ENCODE measurements at places on chromosomes 4 and X. TPM values are rescaled to one million over a fixed set of nuclear protein-coding genes. Genes with fewer than 3 reads are reported as not detected.

- no peak for DNase-seq
Measured at GRCh38 chr4:56619160-56619559, 61.9 kb downstream of the HOPX start.

GRCh38 chr4:34939073-34939472 lies 1305.2 kb downstream of the ARAP2 start:
- DNase-seq, result no peak

DNA sequence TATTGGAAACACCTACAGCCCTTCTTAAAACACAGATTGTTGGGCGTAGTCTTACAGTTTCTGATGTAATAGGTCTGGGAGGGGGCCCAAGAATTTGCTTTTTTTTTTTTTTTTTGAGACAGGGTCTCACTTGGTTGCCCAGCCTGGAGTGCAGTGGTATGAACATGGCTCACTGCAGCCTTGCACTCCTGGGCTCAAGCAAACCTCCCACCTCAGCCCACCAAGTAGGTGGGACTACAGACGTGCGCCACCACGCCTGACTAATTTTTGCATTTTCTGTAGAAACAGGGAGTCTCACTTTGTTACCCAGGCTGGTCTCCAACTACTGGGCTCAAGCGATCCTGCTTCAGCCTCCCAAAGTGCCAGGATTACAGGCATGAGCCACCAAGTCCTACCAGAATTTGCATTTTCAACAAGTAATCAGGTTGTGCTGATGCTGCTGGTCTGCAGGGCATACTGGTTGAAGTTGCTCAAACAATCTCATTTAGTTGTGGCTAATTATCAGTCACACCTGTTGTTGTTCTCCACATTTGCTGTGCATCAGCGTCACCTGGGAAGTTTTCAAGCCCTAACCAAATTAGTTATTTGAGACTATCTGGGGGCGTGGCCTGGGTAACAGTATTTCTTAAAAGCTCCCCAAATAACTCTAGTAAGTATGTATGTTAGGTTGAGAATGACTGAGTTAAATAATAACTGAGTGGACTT lies 14.0 kb downstream of the TMEM154 start:
- no peak for DNase-seq

- no peak for DNase-seq
Measured at GRCh38 chr4:74408639-74409038, 36.3 kb upstream of the AREG start.

The ZFYVE28 gene
- 13.9 TPM for total RNA-seq

DNA sequence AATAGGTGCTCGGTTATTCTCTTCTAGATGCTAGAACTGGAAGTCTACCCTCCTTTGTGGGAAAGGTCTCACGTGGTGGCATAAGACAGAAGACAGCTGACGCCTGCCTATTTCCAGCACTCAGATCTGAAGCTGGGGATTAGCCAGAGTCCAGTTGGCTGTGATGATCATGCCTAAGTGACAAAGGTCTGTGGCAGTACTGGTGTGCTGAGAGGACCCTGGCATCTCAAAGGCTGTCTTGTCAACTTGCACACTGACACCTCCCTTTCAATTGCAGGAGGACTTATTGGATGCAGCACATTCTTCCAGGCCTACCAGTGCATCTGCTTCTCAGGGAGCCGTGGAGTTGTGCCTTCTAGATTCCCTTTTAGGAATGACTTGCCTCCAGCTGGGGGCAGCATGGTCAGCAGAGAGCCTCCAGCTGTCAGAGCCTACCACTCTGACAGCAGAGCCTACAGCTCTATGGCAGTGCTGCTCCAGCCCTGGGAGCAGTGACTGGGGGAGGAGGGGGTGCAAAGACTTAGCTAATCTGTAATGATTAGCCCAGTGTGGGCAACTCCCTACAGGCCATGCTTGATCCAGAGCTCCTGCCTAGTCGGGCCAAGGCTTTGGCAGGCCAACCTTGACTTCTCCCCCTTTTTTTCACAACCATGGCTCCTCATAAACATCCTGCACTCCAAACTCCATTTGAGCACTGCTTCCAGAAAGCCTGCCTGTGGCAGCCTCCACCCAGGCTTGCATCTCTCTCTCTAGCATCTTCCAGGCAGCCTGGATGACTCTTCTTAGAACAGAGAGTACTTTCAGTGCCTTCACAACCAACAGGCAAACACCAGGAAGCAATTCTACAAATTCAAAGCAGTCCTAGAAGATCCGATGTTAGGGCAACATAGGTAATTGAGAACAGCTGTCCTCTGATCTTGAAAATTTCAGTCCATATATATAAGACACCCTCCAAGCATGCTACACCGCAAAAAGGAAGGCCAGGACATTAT lies 13.8 kb upstream of the FGFBP2 start:
- DNase-seq, result no peak

- no peak for DNase-seq
Measured at GRCh38 chr4:153020457-153020856, 84.3 kb downstream of the FHDC1 start.

DNA sequence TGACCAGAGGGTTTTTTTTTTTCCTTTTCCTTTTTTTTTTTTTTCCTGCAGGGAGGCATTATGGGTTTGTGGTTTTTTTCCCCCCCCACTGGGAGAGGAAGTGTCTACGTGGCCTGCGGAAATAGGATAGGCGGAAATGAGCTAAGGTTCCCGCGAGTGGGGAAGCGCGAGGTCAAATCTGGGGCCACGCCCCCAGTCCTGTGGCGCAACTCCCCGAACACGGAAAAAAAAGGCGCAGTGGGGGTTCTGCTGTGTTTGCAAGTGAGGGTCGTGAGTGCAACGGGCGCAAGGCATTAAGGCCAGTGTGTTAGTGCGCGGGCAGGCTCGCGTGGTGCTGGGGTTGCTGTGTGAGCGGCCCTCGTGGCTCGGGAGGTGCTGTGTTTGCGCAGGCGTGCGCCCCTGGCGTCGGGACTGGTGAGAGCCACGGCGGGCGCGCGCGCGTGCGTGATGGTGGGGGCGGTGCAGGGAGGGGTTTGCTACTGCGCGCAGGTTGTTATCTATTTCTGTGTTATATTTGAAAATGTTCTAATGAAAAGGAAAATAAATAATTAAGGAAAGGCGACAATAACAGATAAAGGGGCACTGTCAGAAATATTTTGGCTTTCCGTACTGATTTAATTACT lies 685 bp upstream of the MORF4L2 start:
- peak; percentile 85 for DNase-seq

DNA sequence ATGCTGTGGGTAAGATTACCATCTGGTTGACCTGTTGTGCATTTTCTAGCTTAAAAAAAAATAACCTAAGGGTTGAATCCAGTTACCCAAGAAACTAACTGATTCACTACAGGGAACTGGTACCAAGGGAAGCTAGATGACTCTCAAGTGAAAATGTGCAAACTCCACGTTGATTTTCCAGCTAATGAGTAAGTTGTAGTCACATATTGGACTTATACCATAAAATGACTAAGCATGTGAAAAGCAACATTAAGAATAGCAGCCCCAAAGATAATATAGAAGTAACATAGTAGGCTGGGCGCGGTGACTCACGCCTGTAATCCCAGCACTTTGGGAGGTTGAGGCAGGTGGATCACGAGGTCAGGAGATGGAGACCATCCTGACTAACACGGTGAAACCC lies 270.9 kb downstream of the SPRY1 start:
- no peak for DNase-seq

The AREG gene
- 3.4 TPM for total RNA-seq

The MAGEA2B gene
- not detected for total RNA-seq

DNA sequence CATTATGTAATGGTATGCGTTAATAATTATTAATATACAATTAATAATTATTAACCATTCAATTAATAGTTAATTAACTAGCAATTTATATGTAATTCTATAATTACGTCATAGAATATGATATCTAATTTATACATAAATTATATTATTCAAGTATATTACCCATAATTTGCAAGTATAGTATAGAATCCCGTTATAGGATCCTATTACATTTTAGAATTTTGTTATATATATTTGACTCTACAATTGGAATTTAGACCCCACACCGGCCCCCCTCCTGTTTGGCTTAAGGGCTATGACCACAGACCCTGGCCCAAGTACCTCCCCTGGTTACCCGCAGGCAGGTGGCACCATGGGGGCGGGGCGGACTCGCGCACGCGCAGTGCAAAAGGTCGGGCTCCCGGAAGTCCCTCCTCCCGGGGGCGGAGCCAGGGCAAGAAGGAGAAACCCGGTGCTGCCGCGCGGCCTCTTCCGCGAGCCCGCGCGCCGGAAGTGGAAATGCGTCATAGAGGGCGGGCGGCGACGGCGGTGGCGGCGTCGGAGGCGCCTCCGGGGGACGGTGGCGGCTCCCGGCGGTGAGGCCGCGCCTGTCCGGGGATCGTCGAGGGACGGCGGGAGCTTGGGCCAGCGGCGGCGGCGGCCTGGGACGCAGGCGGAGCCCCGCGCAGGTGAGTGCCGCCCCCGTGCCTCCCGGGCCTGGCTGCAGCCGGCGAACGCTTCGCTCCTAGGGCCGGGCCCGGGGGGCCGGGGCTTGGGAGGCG lies at the start of gene AKAP17A:
Gene AKAP17A (plus strand): TSS at position 503 of the 761 bp plus-strand sequence. CDS start 1,859 bp downstream, outside the sequence.
- DNase-seq, result peak; percentile 92

DNA sequence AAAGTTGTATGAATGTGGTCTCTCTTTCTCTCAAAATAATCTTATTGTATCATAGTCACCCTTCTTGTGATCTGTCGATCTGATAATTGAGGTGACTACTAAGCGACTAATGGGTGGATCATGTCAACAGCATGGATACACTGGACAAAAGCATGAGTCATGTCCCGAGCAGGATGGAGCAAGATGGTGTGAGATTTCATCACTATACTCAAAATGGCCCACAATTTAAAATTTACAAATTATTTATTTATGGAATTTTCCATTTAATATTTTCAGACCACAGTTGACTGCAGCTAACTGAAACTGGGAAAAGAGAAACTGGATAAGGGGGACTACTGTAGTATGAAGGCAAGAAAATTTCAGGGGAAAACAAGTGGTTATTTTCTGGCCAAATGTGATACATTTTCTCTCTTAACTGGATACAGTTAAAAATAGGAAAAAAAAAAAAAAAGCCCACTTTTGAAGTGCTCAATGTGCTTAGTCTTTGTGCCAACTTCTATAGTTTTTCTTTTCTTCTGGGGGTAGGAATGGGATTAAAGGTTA lies 25.3 kb downstream of the FAM241A start:
- no peak for DNase-seq

GRCh38 chr4:121861426-121861825 lies 8.8 kb downstream of the BBS7 start:
- DNase-seq, result no peak

DNA sequence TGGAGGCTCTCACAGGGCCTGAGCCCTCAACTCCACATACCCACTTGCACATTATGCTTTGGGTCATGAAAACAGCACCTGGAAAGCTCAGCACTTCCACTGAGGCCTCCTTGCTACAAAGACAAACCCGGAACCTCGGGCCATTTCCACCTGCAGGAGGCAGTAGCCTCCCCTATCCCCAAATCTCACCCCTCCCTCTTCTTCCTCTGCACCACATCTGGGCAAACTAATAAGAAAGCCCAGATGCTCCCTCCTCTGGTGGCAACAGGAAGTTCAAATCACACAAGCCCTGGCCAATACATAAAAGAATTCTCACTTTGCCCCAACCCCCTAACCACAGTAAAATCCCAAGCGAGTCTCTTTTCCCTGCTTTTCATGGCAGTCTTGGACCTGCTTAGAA lies 136.4 kb downstream of the MAPK10 start:
- DNase-seq, result no peak

The OPRPN gene
- total RNA-seq, result not detected

DNA sequence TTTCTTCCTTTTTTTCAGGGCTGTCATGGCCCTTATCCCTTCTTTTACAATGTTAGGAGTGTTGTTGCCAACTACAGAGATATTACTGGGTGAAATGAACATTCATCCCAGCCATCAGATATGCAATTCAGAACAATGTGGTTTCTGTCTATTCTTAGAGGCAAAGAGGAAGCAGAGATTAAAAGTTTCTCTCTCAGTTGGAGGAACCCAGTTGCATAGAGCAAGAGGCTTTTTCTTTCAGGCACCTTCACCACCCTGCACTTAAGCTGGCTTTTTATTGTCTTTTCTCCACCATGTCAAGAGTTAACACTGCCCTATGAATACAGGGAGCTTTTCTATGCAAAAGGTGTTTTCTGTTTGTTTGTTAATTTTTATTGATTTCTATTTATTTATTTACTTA lies 1559.6 kb upstream of the IGFBP7 start:
- no peak for DNase-seq

The PRPS2 gene
- total RNA-seq, result 25.9 TPM

The CENPVL1 gene
- total RNA-seq, result not detected

DNA sequence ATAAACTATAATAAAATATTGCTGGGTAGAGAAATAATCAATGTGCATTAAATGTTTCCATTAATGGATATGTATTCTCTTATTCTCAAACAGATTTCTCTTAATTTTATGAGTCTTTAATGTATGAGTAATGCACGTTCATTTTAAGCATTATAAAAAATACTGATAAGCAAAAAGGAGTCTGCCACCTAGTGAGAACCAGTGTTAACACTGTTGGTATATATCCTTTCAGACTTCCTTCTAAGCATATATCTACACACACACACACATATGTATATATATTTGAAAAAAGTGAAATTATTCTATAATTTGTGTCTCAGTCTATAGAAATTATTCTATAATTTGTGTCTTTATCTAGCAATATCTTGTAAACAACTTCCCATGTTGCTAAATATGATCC lies 49.9 kb upstream of the MTMR1 start:
- no peak for DNase-seq

DNA sequence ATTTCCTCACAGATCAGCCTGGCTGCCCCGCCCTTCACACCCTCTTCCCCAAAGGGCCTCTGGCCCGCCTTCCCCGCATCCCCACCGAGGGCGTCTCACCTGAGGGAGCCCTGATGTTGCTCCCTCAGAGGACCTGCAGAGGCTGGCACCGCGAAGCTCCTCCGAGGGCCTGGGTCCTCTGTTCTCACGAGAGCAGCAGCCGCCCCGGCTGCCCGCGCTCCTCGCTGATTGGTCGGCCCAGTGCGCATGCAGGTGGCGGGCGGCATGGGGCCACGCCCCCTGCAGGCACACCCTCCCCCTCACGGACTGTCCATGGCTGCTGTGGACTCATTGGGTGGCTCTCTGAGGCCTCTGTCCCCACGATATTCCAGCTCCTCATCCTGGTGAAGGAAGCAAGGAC lies at the start of gene FAM9C:
Gene FAM9C (minus strand): TSS at position 180 of the 400 bp plus-strand sequence. CDS start 831 bp downstream, outside the sequence.
- DNase-seq, result no peak

DNA sequence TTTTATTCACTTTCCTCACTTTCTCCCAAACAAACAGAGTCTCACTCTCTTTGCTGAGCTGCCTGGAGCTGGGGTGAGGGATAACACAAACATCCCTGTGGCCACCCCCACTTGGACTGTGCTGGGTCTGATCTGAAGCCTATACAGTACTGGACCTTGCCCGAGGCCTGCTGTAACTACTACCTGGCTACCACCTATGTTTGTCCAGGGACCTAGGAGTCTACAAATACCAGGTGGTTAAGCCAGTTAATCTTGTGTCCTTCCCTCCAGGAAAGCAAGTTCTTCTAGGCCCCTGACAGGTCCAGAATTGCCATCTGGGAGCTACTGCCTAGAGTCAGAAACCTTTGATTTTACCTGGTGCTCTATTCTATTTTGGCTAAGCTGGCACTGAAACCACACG lies 87.3 kb downstream of the RTL3 start:
- no peak for DNase-seq

- no peak for DNase-seq
Measured at GRCh38 chrX:30787012-30787411, 102.0 kb downstream of the TAB3 start.

The POF1B gene
- 6.2 TPM for total RNA-seq

Data from breast epithelium (tissue), 4 donors.